ENCODE measurements at places on chromosomes 1 and 21. TPM values are rescaled to one million over a fixed set of nuclear protein-coding genes. Genes with fewer than 3 reads are reported as not detected.

- DNase-seq: no peak
Measured at GRCh38 chr1:160429702-160430535, 29.6 kb downstream of the VANGL2 start.

DNA sequence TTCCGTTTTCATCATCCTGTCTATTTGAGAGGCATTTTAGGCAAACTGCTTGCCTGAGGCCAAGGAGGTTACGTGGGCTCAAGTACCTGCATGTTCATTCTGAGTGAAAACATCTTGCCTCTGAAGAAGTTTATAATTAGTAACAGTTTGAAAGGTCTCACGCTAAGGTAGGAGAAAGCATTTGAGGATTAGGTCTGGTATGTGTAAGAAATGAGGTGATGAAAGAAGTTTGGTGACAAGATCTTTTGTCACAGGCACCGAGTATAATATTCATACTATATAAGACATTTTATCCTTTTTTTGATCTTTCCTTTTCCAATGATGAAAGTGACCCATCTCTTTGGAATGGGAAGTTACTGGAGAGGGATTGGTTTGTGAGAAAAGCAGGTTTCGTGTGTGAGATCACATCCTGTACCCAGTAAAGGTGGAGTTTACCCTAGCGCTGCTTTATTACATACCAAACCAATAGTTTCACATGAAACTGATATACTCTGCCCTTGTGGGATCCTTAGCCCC, 98.7 kb upstream of the PDC start:
- DNase-seq: peak; percentile 25

DNA sequence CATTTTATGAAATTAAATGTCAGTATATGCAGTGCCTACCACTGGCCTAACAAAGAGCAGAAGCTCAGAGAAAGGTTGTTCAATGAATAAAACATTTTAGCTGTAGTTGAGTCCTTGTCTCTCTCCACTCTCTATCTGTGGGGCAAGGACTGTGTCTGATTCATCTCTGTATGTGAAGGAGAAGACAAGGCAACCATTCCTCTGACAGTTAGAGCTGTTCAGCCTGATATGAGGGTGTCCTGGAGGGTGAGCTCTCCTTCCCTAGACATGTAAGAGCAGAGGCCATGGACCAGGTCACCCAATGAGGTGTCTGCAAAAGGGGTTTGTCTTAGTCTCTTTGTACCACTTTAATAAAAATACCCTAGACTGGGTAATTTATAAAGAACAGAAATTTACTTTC, 4.5 kb upstream of the PDZK1IP1 start:
- no peak for DNase-seq

GRCh38 chr1:76674689-76675210, 192.5 kb upstream of the ST6GALNAC5 start:
- DNase-seq: no peak

DNA sequence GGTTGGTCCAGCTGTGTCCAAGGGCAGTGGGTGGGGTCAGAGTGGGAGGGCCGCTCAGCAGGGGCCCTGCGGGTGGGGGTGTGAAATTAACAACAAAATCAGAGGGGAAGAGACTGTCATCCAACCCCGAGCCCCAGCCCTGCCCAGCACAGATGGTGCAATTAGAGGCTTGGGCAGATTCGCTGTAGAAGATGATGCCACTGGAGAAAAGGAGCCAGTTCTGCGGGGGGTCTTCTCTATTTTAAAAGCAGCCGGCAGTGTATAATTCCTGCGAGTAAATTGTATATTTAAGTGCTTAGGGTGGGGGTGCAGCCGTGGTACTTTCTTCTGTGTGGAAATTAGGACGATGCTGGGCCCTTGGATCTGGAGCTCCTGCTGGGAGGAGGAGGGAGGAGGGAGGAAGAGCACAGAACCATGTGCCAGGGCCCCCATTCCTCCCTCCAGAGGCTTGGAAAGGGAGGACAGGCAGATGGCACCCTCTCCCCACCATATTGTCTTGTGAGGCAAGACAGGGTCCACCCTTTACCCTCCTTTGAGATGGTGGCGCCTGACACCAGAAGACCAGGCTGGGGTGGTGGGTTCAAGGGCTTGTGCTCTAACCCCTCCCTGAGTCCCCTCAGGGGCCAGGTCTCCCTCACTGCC, 89.2 kb downstream of the ACTL8 start:
- DNase-seq: no peak

Gene DIPK1A
- total RNA-seq: 8.4 TPM

Gene LDLRAD1
- not detected for total RNA-seq

Measured in astrocyte (in vitro differentiated cells and primary cell).